ENCODE measurements at places on chromosomes 16 and 17.

DNA sequence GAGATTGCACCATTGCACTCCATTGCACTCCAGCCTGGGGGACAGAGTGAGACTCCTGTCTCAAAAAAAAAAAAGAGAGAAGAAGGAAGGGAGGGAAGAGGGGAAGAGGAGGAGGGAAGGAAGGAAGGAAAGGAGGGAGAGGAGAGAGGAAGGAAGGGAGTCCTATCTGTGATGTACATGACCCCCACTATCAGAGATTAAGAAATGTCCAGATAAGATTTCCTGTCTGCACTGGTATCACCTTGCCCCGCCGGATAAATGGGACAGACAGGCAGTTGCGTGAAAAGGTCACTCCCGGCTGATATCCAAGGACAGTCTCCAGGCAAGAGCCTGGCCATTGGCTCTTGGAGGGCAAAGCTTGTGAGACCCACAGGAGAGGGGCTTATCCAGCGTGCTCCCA, 5.2 kb upstream of the ZFPM1 start:
- DNase-seq = no peak

DNA sequence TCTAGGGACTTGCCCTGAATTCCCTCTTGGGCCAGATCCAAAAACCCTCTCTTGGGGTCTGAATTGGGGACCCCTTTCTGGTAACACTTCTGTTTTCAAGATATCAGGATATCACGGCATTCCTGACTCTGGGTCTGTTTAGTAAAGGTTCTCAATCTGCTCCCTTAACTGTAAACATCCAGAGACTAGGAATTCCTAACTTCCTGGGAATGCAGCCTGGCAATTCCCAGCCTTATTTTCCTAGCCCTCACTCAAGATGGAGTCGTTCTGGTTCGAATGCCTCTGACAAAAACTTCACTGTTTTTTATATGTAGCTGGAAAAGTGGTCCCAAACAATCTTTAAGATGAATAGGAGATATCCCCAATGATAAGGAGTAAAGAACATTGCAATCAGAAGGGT, 141.6 kb upstream of the XYLT1 start:
- DNase-seq = no peak

- no peak for DNase-seq
Observed at GRCh38 chr17:73315471-73315870, 3.7 kb upstream of the CDC42EP4 start.

DNA sequence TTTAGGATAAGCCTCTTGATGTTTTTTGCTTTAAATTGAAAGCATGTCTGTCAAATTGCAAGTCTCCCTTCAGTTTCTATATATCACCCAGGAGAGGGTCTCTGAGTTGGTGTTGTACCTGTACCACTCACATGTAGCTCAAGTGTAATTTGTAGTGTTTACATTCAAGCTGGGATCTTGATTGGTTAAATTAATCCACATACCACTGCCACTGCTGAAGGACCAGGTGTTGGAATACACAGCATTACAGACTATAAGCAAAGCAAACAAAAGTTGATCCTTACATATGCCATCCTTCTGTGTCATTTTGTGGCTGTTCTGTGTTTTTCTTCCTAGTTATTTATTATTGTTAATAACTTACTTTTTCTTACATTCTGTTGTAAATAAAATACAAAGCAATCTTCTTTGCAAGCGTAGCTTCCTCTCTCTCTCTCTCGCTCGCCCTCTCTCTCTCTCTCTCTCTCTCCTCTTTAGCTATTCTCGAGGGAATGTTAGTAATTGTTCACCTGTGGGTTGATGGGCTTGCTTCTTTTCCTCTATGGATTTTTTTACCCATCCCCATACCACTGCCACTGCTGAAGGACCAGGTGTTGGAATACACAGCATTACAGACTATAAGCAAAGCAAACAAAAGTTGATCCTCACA, 20.8 kb upstream of the NOL11 start:
- DNase-seq = no peak

DNA sequence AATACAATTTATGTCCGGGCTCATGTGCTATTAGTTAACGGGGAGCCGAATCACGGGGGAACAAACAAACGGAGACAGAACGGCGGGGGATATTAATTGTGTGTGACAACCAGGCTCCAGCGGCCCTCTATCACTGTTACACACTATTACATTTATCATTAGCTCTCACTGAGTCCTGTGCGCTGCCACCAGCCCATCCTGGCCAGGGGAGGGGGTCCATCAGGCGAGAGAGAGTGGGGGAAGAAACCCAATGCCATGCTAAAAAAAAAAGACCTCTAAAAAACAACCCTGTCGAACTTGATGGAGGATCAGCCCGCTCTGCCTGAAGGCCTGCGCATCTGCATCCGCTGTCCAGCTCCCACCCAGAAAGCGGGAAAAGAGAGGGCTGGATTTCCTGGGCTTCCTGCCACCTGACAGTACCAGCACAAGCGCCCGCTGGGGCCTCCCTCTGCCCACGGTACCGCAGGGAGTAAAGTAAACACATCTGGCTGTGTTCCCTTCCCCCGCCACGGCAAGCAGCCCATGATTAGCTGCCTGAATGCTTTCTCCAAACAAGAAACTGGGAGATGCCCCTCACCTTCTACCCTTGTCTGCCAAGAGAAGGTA, 41.7 kb downstream of the PIPOX start:
- DNase-seq = no peak

All from left renal cortex interstitium (tissue), 4 donors.